ENCODE measurements at places on chromosomes 16 and 17.

GRCh38 chr17:4304417-4305027, 40.7 kb upstream of the ANKFY1 start:
- peak; percentile 44 for DNase-seq

GRCh38 chr16:89201439-89202377, 1.4 kb upstream of the SLC22A31 start:
- peak; percentile 97 for DNase-seq

DNA sequence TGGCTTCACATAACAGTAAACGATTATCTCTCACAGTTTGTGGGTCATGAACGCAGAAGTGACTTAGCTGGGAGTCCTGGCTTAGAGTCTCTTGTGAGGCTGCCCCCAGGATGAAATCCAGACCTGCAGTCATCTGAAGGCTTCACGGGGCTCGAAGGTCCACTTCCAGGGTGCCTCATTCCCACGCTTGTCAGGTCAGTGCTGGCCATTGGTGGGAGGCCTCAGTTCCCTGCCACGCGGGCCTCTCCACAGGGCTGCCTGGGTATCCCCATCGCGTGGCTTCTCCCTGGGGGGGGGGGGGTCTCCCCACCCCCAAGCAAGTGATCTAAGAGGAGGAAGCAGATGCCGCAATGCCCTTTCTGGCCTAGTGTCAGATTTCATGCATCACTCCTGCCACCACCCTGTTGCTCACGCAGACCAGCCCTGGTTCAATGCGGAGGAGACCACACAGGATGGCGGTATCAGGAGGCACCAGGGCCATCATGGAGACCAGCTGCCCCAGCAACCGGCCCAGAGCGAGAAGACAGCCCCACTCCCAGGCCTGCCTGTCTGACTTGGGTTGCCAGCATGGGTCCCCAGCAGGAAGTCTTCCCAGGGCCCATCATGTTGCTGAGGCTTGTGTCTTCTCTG, 77.3 kb upstream of the CDH5 start:
- no peak for DNase-seq

- DNase-seq: no peak
Observed at GRCh38 chr17:3213587-3213986, 6.1 kb downstream of the OR1A1 start.

GRCh38 chr17:4721203-4722135, 9.8 kb upstream of the MED11 start:
- peak; percentile 84 for DNase-seq

GRCh38 chr17:6545291-6545690, 11.1 kb downstream of the PITPNM3 start:
- no peak for DNase-seq

Measured in pancreas (tissue), 10 donors.